ENCODE measurements at places on chromosomes 6 and 20.

DNA sequence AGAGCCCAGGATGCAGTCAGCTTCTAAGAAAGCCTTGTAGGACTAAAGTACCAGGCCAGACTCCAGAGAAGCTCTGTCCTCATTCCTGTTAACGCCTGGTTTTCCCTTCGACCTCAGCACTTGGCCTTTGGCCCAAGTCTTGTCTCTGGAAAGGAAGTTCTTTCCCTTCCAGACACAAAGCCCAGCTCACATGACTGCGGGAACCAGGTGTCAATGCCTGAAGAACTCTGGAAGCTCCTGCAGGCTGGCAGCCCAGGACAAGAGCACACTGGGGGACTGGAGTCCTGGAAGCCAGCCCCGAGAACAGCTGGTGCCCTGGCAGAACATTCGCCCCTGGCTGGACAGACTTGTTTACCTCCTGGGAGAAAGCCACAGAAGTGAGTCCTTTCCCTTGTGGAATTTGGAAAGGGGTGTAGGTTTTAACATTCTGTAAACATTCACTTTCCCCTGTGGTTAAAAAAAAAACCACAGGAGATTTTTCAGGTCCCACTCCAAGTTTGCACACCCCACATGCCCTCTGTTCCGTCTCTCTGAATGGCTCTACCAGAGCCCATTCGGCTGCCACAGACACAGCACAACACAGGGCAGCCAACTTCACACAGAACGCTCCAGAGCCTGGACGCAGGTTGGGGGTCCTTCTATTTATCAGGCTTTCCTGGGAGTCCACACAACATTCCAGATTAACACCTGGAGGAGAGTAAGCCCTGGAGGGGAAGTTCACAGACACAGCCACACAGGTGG lies 18.1 kb downstream of the ACSS1 start:
- peak; percentile 41 for DNase-seq

GRCh38 chr6:97049253-97050011 lies 124.9 kb downstream of the KLHL32 start:
- no peak for DNase-seq

- DNase-seq: no peak
Measured at GRCh38 chr20:24808616-24809015, 140.5 kb upstream of the CST7 start.

GRCh38 chr20:24949756-24950127 lies 673 bp downstream of the CST7 start:
- no peak for DNase-seq

GRCh38 chr20:12715991-12716680 lies 292.6 kb upstream of the SPTLC3 start:
- no peak for DNase-seq

DNA sequence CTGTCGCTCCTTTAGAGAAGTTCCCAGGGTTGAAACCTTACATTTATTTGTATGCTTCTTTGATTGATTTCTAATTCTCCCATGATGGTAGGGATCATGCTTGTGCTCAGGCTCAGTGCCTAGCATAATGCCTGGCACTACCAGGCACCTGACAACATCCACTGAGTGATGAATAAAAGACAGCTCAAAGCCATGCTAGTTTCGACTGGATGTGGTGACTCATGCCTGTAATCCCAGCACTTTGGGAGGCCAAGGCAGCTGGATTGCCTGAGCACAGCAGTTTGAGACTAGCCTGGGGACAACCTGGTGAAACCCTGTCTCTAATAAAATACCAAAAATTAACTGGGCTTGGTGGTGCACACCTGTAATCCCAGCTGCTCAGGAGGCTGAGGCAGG lies 11.6 kb upstream of the CD164 start:
- peak; percentile 79 for DNase-seq

DNA sequence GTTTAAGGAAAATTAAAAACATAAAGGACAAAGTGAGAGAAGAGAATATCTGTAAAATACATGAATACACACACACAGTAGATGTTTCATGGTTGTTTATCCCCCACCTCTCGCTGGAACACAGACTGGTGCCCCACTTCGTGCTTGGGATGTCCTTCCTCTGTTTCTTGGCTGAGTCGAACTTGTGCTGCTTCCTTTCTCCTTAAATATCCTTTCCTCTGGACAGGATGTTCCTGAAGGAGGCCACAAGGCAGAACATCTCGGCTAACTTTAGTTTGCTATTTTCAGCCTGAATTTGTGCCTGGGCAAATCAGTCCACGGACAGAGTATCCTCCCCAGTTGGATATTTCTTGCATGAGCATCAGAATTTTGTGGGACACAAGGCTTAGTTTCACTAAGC lies 54.7 kb upstream of the ZMYND8 start:
- no peak for DNase-seq

GRCh38 chr6:47952640-47953039 lies 158.4 kb downstream of the PTCHD4 start:
- DNase-seq: no peak

DNA sequence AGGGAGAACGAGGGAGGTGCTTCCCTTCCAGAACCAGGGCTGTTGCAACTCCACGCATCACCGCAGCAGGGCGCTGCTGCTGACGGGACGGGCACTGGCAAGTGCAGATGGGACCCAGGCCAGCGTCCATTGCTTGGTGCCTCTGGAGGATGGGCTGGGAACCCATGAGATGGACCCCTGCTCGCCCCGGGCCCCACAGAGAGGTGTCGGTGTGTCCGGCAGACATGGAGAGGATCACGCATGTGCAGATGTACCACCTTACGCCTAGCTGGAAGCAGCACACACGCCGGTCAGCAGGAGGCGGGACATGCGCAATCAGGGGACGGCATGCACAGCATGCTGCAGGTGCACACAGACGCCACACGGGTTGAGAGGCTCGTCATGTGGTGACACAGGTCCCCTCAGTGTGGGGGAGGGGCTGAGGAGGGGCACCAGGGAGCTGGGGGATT lies 5.7 kb downstream of the CABLES2 start:
- no peak for DNase-seq

GRCh38 chr20:51378171-51378928 lies 164.2 kb downstream of the NFATC2 start:
- no peak for DNase-seq

DNA sequence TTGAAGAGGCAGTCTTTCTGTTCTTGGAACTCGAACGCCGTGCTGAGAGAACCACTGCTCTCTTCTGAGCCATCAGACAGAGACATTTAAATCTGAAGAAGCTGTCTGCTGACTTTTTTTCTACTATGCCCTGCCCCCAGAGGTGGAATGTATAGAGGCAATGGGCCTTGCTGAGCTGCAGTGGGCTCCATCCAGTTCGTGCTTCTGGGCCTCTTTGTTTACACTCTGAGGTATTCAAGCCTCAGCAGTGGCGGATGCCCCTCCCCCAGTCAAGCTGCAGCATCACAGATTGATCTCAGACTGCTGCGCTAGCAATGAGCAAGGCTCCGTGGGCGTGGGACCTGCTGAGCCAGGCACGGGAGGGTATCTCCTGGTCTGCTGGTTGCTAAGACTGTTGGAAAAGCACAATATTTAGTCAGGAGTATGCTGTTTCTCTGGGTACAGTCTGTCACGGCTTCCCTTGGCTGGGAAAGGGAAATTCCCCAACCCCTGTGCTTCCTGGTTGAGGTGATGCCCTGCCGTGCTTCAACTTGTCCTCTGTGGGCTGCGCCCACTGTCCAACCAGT lies 526.8 kb downstream of the CD109 start:
- DNase-seq: no peak

DNA sequence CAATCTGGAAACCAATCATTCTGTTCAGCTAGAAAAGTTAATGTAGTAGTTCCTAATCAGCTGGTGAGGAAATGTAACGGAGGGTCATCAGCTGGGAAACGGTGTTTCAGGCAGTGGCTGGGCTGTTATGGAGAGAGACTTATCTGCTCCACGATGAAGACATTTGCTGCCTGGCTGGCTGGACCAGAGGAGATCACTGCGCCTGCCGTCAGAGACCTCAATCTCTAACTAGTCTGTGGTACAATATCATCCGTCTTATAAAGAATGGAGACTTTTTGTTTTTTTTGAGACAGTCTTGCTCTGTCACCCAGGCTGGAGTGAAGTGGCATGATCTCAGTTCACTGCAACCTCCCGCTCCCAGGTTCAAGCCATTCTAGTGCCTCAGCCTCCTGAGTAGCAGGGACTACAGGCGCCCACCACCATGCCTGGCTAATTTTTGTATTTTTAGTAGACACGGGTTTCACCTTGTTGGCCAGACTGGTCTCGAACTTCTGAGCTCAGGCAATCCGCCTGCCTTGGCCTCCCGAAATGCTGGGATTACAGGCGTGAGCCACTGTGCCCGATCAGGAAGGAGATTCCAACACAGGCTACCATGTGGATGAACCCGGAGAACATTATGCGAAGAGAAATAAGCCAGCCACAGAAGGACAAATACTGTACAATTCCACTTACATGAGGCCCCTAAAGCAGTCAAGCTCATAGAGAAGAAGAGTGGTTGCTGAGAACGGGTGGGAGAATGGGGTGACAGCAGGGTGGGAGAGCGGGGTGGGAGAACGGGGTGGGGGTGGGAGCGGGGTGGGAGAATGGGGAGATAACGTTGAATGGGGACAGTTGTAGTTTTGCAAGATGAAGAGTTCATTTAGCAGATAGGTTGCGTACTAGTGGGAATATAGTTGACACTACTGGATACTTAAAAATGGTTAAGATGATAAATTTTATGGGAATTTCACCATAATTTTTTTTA lies 115.1 kb downstream of the SULF2 start:
- no peak for DNase-seq

DNA sequence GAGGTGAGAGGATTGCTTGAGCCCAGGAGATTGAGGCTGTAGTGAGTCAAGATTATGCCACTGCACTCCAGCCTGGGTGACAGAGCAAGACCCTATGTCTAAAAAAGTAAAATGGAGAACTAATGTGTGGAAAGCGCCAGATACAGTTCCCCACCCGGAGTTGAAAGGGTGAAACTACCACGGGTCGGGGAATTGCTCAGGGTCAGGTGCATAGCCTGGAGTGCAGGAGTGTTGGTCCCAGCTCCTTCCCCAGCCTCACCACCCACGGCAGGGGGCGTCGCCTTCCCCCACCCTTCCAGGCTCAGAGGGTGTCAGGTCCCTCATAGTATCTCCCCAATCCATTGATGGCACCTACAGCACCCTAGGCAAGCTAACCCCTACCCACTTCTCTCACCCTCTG lies 26.1 kb downstream of the C20orf203 start:
- no peak for DNase-seq

DNA sequence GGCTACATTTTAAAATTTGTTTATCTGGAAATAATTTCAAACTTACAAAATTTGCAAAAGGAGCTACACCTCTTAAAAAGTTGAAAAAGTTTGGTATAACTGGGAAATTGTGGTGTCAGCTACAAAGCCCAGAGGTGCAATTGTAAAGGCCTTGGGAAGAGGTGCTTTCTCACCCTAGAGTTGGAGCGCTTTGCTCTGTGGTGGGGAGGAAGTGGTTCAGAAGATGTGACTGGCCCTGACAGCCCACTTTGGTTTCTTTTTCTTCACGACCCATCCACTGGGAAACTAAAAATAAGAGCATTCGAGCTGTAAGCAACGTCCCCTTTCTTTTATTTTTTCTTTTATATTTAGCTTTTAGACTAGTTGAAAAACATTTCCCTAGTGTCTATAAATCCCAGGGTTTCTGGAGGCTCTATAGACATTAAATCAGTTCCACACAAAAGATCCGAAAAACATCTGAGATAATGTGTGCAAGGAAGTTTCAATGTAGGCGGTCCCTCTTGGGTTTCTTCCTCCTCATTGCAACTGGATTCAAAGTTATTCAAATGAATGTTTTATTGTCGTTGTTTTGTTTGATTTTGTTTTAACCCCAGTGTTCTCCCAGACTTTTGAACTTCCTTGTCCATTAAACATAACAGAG lies 397.8 kb downstream of the KIF16B start:
- DNase-seq: no peak

DNA sequence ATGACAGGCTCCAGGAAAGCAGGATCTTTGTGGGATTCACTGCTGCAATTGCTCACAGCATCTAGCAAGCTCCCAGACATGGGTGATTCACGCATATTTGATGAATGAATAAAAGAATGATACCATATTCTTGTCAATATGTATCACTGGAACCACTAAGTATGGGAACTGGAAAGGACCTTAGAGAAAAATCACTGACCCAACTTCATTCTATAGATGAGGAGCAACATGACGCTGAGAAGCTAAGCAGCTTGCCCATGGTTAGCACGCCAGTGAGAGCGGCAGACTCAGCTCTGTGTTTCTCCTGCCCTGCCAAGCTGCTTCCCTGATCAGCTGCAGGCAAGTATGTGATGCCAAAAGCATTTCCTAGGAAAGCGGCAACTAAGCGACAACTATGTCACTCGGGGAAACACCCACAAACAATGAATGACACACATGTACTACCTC lies 66.8 kb downstream of the PPP1R3G start:
- DNase-seq: peak; percentile 55

- no peak for DNase-seq
Measured at GRCh38 chr20:651713-652614, 1.0 kb downstream of the SRXN1 start.

GRCh38 chr20:4813863-4814695 lies 92.4 kb downstream of the PRND start:
- no peak for DNase-seq

- DNase-seq: no peak
Measured at GRCh38 chr6:1622220-1622850, 12.6 kb downstream of the FOXC1 start.

DNA sequence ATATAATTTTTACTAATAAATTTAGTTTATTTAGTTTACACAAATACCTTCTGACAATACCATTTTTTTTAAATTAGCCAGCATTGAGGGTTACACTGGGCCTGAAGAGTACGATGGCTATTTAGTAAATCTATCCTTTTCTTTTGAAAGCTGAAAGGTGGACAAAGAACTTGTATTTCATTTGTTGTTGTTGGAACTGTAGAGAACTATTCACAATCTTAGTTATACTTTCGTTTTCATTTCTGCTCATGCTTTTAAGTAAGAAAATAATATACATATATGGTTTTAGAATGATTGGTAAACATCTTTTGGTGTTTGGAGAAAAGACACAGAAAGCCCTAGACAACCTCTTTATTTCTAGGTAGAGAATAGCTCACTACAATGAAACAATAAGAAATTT lies 165.3 kb upstream of the FAM83B start:
- DNase-seq: no peak

DNA sequence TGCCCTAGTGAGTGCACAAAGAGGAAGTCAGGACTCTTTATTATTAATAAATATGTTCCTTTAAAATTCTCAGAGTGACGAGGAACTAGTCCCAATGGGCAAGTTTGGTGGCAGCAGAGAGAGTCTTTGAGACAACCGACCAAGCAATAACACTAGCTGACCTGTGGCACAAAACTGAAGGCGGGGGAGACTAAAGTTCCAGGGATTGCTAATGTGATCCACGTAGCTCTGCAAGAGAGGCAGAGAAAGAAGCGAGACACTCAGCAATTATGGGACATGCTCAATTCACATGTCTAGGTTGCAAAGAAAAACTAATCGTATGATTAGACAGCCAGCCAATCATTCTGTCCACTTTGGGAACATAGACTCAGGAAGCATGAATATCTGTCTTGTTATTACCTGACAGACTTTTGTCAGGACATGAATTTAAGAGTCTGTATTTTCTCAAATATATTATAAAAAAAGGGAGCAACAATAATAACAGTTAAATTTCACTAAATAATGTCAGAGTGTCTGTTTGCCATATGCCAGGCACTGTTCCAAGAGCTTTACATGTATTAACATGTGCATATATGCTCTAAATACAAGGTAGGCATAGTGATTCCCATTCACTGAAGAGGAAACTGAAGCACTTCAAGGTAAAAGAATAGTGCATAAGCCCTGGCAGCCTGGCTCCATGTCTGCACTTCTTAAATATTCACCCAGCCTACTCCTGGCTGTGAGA lies 81.0 kb downstream of the COL9A1 start:
- DNase-seq: no peak

GRCh38 chr20:44084891-44085290 lies 102.1 kb downstream of the JPH2 start:
- no peak for DNase-seq
